ENCODE measurements at places on chromosomes 13 and 19. TPM values are rescaled to one million over a fixed set of nuclear protein-coding genes. Genes with fewer than 3 reads are reported as not detected.

Gene C19orf85
- total RNA-seq = not detected

Gene CYP2B6
- 0.27 TPM for total RNA-seq

Gene RXFP2
- not detected for total RNA-seq

Gene FXYD5
- 20.9 TPM for total RNA-seq

Gene SYNE4
- total RNA-seq = 0.30 TPM

Gene YIPF2
- 13.7 TPM for total RNA-seq

Gene MTUS2
- total RNA-seq = 118 TPM

Gene ANKLE1
- 0.13 TPM for total RNA-seq

Gene ATP7B
- 3.6 TPM for total RNA-seq

Gene SBK2
- 15.6 TPM for total RNA-seq

Gene THSD8
- total RNA-seq = 1.6 TPM
